ENCODE measurements at places on chromosomes 7 and 10.

GRCh38 chr7:31786326-31786725 is 99.3 kb downstream of the PPP1R17 start:
- DNase-seq: no peak

GRCh38 chr10:69337296-69338132 is 59.2 kb downstream of the HK1 start:
- no peak for DNase-seq

DNA sequence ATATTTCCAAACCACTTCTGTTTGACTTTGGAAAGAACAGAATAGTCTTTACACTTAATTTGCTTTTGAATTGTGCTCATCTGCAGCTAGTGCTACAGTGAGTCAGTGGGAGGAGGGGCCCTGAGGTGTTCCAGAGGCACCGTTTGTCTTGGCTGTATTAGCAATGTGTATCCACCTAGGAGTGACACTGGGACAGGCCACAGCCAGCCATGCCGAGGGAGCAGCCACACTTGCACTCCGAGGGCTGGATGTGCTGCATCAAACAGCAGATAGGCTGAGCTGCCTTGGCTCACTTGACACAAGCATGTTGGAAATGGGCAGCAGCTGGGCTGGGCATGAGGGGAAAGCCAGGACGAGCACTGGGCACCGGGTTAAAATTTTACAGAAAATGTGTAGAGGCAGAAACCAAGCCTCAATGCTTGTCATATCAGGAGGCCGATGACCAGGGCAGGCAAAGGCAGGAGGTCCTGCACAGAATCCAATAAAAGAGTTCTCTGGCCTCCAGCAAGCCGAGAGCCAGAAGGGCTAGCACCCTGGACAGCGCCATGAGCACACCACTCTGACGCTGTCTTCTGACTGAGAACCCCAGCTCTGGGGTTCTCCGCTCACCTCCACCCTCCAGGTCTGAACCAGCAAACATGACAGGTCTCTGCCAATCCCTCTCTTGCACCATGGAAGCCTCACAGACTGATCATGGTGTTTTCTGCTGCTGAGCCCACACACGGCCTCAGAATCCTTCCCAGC is 163.3 kb downstream of the GRID1 start:
- no peak for DNase-seq

- DNase-seq: no peak
Observed at GRCh38 chr7:134515569-134516468, 11.5 kb upstream of the AKR1B10 start.

- no peak for DNase-seq
Observed at GRCh38 chr10:71675295-71675970, 44.1 kb downstream of the C10orf105 start.

GRCh38 chr7:144777005-144777839 is 58.6 kb downstream of the TPK1 start:
- DNase-seq: no peak

DNA sequence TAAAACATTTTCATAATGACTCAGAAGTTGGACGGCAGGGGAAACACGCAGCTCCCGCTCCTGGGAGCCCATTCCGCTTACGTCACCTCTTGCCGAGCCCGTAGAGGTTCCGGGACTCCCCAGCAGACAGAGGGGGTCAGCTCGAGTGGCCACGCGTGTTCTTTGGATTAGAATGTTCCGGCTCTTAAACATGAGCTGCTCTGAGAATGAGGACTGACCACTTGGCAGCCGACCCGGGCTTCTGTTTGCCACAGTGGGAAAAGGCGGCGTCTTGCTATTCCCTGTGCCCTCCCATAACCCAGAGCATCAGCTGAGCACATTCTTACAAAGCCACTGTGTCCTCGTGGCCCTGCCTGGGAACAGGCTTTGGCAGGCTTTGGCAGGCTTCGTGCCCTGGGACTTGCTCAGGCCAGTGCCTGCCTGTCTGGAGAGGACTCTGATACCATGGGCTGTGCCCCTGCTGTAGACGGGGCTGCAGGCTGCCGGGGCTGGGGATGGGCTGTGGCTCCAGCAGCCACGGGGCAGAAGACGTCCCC is 40.1 kb downstream of the PFKP start:
- no peak for DNase-seq

- no peak for DNase-seq
Observed at GRCh38 chr10:63228237-63228636, 95.1 kb downstream of the NRBF2 start.

Data from activated T-helper 9 cell treated with anti-CD3 and anti-CD28 coated beads, Interleukin-2, amount 50 U/mL, for 16 hours (primary cell).